Anterior cingulate cortex (tissue), 58 donors: ENCODE measurements at places on chromosomes 5 and 9.

- no peak for DNase-seq
Measured at GRCh38 chr5:172637110-172637580, 3.9 kb upstream of the NEURL1B start.

- no peak for DNase-seq
Measured at GRCh38 chr5:180914646-180915045, 15.7 kb downstream of the BTNL8 start.

DNA sequence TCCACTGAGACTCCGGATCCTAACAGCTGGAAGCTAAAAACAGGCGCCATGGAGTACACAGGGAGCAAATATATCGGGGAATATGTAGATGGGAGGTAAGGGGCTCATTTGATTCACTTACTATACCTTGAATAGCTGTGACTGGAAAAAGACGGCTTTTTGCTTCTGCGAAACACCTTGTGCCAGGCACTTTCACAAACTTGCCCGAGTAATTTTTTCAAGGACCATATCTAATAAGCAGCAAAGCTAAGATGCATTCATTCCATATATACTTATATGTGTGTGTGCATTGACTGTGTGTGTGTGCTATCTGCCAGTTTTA is 178 bp downstream of the MORN5 start:
- DNase-seq = no peak

DNA sequence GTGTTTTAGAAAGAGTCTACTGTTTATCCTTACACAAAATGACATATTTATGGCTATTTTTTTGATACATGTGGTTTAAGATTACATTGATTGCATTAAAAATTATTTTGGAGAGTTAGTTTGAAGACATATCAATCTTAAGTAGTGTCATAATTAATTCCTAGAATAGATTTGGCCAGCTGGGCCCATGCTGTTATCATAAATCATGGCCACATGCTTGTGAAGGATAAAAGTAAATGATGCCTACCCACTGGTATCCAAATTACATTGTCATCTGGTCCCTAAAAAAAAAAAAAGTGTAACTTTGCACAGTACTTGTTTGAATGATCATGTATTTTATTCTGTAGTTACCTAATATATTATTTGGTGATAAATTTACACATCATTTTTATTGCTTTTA is 96.9 kb downstream of the PARP8 start:
- DNase-seq = no peak

DNA sequence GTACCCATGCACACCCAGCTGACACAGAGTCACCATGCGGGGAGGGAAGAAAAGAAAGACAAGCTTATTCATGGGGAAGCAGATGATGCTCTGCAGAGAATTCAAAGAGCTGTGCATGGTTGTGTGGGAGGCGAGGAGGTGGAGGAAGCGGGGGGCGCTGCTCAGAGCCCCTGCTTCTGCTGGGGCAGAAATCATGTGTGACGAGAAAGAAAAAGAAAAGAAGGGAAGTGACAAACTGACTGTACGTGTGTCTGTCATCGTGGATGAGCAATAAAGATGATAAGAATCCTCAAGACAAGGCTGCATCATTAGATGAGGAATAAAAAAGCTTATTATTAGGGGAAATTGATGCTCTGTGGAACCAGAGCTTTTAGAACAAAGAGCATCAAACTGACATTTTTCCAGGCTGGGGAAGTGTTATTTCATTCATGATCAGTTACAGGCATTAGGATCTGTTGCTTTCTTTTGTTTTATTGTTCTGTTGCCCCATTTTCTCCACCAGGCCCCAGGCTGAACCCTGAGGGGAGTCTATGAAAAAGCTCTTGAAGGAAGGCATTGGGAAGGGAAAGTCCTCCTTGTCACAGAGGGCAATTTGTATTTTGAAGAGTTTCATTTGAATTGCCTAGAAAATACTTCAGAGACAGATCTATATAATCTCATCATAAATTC is 20.3 kb upstream of the SH3RF2 start:
- no peak for DNase-seq

DNA sequence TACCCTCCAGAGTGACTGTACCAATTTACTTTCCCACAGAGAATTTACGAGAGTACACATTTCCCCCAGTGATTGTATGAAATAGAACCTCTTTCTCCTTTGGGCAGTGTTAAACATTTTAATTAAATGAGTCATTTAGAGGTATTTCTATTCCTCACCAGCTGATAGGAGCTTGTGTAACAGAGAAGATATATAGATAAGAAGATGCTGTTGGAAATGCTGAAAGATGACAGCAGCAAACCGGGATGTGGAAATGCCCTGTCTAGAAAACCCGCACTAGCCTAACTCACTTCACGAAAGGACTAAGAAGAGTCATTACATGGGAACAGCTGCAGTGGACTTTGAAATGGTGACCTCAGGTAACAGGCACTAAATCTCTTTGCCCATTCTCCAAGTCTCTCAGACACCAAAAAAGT is 68.3 kb downstream of the LPAR1 start:
- no peak for DNase-seq

DNA sequence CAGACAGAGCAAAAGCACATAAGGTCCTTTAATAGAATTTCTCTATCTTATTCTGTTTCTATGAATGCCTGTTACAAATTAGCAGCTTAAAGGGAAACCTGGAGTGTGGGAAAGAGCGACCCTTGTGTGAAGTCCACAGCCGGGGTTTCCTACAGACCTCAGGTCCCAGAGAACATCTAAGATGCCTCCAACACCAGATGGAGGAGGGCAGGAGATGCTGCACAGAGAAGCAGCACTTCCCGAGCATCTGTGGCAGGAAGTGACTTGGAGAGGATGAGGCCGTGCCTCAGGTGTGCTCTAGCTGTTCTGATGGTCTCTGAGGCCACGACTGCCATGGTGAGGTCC is 26.8 kb downstream of the IRF1 start:
- DNase-seq = no peak

DNA sequence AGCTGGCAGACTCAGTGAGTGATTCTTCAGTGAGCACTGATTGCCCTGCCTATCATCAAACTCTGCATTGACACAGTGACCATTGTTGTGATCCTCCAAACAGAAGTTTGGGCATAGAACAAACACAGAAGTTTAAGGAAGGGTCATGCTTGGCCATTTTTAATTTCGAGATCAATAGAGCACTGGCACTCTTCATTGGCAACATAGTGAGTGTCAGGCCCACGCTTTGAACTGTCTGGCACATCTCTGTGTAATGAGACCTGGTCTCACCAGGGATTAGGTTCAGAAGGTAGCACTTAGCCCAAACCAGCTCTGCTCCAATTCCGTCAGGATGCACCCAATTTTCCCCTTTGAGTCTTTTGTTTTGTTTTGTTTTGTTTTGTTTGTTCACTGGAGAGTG is 127.1 kb upstream of the MOCS2 start:
- no peak for DNase-seq

- no peak for DNase-seq
Measured at GRCh38 chr9:131963072-131964030, 116.3 kb downstream of the MED27 start.

GRCh38 chr5:54476682-54477081 is 21.2 kb downstream of the HSPB3 start:
- DNase-seq = no peak

GRCh38 chr5:76521240-76521758 is 101.9 kb downstream of the F2RL2 start:
- no peak for DNase-seq

DNA sequence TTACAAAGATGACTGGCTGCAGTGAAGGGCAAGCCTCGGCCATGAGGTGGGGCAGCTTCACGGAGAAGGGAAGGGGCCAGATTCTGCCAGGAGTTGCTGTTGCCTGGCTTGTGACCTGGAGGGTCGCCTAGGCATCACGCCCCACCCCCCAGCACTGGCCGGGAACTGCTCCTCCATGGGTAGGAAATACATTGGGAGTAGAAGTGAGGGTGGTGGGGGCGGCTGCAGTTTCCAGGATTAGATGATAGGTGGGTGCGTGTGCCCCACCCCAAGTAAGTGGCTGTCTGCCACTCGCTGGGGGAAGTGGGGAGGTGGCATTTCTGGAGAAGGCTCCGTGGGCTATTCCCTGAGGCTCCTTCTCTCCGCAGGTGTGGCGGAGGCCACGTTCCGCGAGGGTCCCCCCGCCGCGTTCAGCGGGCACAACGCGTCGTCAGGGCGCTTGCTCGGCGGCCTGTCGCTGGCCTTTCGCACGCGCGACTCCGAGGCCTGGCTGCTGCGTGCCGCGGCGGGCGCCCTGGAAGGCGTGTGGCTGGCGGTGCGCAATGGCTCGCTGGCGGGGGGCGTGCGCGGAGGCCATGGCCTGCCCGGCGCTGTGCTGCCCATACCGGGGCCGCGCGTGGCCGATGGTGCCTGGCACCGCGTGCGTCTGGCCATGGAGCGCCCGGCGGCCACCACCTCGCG is 16.9 kb downstream of the CRB2 start:
- DNase-seq = no peak

GRCh38 chr5:158051036-158051435 is 192.1 kb upstream of the CLINT1 start:
- no peak for DNase-seq

GRCh38 chr5:25489834-25490538 is 845.2 kb upstream of the CDH10 start:
- no peak for DNase-seq

DNA sequence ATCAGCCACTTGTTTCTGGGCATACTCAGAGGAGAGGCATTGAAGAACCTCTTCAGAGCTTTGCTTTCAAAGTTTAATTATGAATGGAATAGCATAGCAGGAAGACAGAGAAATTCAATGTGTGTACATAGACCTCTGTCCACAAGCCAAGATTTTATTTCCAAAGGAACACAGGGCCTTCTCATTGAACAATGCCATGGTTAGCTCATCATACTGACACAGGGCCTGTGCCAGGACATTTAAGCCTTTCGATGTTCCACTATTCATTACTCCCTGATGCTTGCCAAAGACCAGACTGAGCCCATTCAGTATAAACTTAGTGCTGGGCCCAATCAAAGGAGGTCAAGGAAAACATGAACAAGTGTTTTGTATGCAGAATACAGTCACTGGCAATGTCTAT is 280.8 kb downstream of the FBXL17 start:
- DNase-seq = peak; percentile 48

DNA sequence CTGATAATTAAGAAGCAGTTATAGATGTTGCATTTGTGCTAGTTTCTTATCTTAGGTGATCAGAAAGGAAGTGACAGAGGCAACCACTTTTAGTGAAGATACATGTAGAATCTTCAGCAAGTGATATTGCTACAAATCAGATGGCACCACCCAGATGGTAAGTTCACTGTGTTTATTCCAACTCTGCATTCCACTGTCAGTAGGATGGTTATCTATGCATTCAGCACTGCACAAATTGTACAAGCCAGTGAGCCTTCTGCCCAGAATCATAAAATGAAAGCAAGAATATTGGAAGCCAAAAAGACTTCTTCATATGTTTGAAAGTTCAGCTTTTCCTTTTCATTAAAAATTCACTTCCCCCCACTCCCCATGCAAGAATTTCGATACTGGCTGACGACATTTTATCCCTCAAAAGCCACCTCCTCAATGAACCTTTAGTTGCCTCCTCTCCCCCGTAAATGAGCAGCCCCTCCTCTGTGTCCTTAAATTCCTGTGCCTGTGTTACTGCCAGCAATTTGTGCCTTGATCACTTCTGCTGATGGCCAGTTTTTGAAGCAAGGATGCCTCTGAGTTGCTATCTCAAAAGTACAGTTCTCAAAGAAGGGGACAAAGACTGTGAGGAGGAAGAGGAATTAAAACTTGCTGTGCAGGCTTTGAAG is 91.6 kb downstream of the ZSWIM6 start:
- DNase-seq = no peak

DNA sequence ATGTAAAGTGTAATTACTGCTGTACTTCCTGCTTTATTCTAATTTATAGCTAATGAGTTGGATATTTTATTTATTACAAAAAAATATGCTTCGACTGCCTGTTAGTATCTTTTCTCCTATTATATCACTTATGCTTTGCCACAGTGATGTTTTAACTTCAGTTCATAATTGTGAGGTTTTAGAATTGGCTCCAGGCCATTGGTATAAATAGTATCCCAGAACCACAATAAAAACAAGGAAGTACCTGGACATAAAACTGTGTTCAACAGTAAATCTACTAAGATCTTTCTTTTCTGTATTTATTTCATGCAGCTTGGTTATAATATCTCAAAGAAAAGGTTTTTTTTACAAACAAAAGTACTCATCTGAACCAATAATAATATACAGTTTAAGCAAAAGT is 354.3 kb upstream of the CDH9 start:
- no peak for DNase-seq

GRCh38 chr5:8355981-8356380 is 487.0 kb downstream of the MTRR start:
- DNase-seq = no peak

DNA sequence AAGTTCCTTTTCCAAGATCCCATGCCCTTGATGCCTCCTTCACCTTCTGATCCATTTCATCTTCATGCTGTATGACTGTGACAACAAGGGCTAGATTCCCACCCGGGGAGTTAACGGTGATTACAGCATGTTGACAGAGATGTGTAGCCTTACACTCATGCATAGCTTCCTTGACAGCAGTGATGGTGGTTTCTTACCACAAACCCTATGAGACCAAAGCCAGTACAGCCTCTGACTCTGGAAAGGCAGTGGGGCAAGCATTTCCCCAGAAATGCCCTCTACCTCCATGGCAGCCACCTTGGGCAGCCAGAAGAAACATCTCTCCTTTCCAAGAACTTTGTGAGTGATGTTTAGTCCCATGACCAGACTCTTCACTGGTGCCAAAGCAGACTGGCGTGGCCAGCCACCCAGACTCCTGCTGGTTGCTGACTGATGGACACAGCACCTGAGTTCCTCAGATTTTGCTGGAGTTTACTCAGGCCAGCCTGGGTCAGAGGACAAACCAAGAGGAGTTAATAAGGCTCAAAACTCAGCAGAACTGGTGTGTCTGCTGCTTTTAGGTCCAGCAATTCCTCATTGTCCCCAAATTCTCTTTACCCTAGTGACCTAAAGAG is 199.7 kb upstream of the SLC27A6 start:
- DNase-seq = no peak

GRCh38 chr5:80764786-80765185 is 110.0 kb upstream of the DHFR start:
- DNase-seq = no peak

DNA sequence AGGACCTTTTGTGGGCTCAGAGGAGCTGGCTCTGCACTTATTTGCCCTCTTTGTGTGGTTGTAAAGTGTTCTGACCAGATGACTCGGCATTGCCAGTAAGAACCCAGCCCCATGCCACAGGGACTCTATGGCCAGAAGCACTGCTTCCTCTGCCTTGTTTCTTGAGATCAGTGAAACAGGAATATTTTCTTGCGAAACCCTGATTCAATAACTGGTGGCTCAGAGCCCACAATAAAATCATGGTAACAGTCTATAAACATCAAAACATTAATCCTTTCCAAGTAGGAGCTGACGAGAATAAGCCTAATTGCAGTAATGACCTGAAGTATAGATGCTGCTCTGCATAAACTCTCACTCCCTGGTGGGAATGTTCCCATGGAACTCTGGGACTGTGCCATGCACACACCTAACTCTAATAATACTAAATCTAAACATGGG is 344.3 kb downstream of the ZNF608 start:
- no peak for DNase-seq

GRCh38 chr5:129973716-129974426 is 69.6 kb downstream of the CHSY3 start:
- no peak for DNase-seq

GRCh38 chr5:93585041-93585766 is 2.2 kb downstream of the NR2F1 start:
- no peak for DNase-seq

- peak; percentile 33 for DNase-seq
Measured at GRCh38 chr5:41510176-41510831, at the start of gene PLCXD3. TSS of gene PLCXD3 (minus strand) at chr5:41510601. CDS start at chr5:41510526, 75 bp downstream.

- DNase-seq = peak; percentile 80
Measured at GRCh38 chr5:88675708-88676636, 207.0 kb downstream of the MEF2C start.

GRCh38 chr5:65076251-65076869 is 307.6 kb downstream of the CWC27 start:
- DNase-seq = no peak

- no peak for DNase-seq
Measured at GRCh38 chr5:12013351-12013750, 109.1 kb upstream of the CTNND2 start.
